ENCODE measurements at places on chromosomes 5 and 9. TPM values are rescaled to one million over a fixed set of nuclear protein-coding genes. Genes with fewer than 3 reads are reported as not detected.

TAF11L5 gene
- total RNA-seq: not detected

ANKRD34B gene
- total RNA-seq: 0.20 TPM

STPG3 gene
- not detected for total RNA-seq

ZNF474 gene
- 0.45 TPM for total RNA-seq

ELP1 gene
- 23.4 TPM for total RNA-seq

ARL14EPL gene
- total RNA-seq: not detected

NPR3 gene
- total RNA-seq: 0.50 TPM

IL33 gene
- total RNA-seq: not detected

PCDHGB2 gene
- total RNA-seq: 1.4 TPM

SPINK4 gene
- not detected for total RNA-seq

ITGA2 gene
- total RNA-seq: 35.9 TPM

PCDHA1 gene
- not detected for total RNA-seq

CAMK2A gene
- total RNA-seq: 1.6 TPM

TAF11L10 gene
- total RNA-seq: not detected

PCDHGA5 gene
- total RNA-seq: 0.29 TPM

- DNase-seq: no peak
These were observed 41.1 kb downstream of the PTPRD start for GRCh38 chr9:10571699-10572098.

DNA sequence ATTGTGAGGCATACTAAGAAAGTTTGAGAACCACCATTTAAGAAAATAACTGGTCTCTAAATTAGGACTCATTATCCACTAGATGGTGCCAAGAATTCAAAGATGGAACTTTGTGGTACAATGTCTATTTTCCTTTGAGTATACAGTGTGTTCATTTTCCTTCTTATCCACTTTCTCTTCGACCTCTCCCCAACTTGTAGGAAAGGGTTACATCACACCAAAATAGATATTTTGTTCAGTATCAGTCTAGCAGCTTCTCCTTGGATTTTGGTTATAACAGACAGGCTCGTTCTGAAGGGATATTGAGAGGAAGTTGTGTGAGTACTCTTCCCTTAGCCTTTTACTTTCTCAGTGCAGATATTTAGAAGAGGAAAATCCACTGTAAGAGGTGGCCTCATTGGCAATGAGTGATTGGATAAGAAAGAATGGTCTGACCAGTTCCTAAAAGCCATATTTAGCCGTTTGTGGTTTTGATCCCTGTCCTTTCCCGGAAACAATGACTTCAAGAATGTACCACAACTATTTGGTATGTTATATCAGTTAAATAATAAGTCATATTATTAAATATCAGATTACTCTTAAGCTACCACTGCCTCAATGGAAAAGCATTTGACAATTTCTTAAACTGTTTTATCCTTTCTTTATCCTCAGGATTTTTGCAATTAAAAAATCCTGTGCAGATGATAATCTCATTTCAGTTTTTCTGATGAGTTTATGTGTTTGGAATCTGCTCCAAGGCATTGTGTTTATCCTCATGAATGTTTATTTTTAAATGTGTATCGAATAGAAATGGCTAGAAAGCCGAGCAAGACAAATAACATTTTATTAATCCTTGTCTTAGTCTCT lies 69.0 kb upstream of the GRAMD2B start:
- DNase-seq: peak; percentile 99

GRCh38 chr9:114112778-114113584 lies 13.9 kb upstream of the KIF12 start:
- DNase-seq: peak; percentile 65

GRCh38 chr9:124279531-124280175 lies 21.9 kb downstream of the NEK6 start:
- DNase-seq: peak; percentile 47

GRCh38 chr9:129306318-129306973 lies 128.4 kb upstream of the IER5L start:
- DNase-seq: no peak

DNA sequence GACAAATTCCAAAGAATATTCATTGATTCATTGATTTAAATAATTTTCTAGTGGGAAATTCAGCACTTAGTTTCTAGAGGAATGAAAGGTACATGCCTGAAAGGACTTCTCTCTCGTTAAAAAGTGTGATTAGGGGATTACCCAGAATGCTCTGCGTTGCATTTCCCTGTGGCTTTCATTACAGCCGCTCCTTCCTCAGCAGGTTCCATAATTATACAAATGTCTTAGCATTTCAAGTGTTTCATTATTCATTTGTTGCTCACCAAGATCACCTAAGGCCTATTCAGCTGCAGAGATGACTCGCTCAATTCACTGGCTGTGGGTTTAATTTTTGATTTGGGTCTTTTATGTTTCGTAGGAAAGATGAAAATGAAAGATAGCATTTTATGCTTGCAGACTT lies 52.8 kb downstream of the SPATA31C2 start:
- peak; percentile 6 for DNase-seq

GRCh38 chr5:54644226-54644625 lies 126.7 kb downstream of the SNX18 start:
- peak; percentile 91 for DNase-seq

DNA sequence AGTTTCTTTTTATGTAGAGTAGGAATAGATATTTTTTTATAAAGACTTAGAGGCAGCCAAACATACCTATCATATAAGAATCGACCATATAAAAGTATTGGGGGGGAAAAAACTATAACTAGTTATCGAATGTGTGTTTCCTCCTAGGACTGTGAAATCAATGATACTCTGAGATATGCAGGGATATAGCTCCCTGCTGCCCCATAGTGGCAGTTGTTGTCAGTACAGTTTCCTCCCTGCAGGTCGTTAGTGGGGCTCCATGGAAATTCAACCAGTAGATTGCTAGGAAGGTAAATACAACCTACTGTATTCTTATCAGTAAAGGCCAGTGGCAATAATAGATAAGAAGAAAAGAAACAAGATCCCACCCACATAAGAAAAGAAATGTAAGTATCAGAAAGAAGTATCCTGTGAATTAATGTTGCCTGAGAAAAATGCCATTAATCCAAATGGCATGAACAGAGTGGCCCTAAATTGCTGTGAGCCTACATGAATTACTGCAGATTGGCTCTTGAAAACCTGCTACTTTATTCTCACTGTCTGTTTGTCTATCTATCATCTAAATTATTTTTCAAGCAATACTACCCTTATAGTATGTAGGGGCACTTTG lies 136.9 kb upstream of the FBN2 start:
- DNase-seq: peak; percentile 7

GRCh38 chr9:27866741-27867140 lies 293.5 kb upstream of the C9orf72 start:
- DNase-seq: no peak

GRCh38 chr9:23542438-23542837 lies 283.6 kb downstream of the ELAVL2 start:
- no peak for DNase-seq

- DNase-seq: peak; percentile 86
These were observed 12.3 kb upstream of the SPATA31D4 start for GRCh38 chr9:81915801-81916505.

GRCh38 chr5:141637123-141637766 lies 448 bp downstream of the RELL2 start:
- DNase-seq: no peak

- DNase-seq: no peak
These were observed 73.8 kb downstream of the HCN1 start for GRCh38 chr5:45622365-45622764.

- peak; percentile 25 for DNase-seq
These were observed 171.0 kb downstream of the ARRDC3 start for GRCh38 chr5:91211997-91212713.

DNA sequence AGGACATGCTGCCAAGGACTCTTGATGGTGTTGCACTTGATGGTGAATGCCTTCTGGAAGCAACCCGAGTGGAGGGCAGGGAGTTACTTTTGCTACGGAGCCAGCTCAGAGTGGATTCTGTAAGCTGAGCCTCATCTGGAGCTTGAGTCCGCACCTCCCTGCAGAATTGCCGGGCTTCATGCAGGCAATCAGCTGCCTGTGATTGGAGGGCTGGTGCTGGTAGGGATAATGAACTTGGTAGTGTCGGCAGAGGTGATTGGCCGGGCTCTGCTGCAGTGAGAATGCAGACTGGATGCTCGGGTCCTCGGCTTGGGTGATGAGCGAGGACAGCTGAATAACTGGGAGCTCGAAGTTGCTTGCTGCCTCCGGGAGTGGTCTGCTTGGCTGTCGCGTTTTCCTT lies 23.1 kb downstream of the SLC25A25 start:
- DNase-seq: peak; percentile 92

DNA sequence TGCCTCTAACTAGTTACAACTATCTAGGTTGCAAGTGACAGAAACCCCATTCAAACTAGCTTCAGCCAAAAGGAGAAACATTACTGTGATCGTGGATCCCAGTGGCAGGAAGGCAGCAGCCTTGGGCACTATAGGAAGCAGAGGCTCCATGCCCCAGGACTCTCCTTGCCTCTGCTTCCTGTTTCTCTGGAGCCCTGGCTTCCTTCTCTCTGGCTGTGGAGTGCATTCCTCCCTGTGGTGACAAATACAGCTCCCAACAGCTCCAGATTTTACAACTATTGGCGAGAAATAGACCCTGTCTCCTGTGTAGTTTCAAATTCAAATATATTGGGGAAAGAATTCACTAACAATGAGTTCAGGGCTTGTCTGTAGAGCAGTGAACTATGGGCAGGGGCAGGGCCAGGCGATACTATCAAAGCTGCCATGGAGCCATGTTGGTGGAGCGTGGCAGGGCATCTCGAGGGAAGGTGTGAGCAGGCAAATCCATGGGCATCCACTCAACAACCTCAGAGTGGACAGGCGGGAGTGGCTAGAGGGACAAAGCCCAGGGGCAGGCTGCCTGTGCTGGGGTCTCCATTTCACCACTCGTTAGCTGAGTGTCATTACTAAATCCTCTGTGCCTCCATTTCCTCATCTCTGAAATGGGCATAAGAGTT lies 189.5 kb downstream of the ERCC6L2 start:
- no peak for DNase-seq

DNA sequence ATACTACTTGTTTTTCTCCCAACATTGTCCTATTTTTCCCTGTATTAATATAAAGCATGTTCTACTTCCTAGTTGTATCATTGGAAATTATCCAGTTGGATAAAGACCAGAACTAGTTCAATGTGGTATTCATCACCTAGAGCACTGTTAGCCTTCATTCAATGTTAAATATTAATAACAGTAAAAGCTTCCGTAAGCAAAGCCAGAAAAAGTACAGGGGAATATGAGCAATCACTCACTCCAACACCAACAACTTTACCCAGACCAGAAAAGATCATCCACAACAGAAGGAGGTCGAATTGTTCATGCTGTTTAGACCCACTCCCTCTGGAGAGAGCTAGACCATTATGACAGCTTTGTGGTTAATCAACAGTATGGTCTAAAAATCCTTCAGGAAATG lies 728.4 kb downstream of the MAT2B start:
- DNase-seq: peak; percentile 83

GRCh38 chr9:131610231-131610761 lies 65.0 kb downstream of the PRRT1B start:
- peak; percentile 98 for DNase-seq

DNA sequence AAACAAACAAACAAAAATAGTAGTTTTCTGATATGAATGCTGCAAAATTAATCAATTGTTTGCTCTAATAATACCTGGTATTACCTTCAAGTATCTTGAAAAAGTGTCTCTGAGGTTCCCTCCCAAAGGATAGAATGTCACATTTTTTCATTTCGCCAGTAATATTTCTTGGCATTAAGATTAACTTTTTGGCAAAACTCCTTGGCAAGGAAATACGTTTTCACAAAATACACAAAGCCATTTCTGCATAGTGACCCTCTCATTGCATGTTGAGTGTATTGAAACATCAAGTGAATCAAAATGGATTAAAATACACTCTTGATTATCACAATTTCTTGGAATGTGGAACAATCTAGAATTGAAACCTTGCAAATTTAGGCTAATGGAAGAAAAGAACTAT lies 230.5 kb downstream of the ATPSCKMT start:
- no peak for DNase-seq

DNA sequence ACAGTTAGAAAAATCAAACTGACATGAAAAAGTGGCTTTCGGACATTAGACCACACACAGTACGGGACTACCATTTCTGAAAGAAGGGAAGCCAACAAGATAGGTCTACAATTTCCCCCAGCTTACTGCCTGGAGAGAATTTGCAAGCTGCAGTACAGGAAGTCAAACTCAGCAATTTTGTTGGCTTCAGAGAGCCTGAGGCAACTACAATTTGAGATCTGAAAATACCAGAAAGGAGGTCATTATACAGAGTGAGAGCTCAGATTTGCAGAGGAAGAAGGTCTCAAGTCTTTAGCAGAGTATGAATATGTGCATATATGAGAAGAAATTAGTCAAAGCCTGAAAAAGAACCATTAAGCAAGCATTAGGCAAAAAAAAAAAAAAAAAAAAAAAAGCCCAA lies 83.0 kb downstream of the OXCT1 start:
- no peak for DNase-seq

GRCh38 chr9:27189426-27189825 lies 80.4 kb downstream of the TEK start:
- no peak for DNase-seq

DNA sequence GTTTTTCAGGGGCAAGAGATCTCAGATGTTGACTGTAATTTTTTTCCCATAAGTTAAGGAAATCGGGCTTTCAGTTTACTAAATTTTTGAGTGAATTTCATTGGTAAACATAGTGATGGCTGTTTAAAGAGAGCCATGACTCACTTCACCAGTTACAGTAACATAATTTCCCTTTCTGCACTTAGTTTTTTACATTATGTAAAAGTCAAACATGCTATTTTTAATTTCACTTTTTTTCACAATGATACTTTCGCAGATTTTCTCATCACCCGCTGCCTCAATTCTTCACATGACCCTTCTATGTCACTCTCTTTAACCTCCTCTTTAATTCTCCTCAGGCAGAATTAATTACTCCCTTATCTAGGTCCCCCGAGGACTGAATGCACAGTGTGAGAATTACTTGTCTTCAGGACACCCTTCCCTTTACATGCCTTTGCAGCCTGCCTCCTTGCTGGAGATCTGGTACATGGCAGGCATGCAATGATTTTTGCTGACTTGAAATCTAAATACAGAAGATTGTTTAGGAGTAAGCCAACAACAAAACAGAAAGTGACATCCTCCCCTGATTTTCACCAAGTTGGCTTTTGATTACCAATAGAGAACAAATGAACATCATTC lies 217.5 kb upstream of the S1PR3 start:
- DNase-seq: peak; percentile 52

DNA sequence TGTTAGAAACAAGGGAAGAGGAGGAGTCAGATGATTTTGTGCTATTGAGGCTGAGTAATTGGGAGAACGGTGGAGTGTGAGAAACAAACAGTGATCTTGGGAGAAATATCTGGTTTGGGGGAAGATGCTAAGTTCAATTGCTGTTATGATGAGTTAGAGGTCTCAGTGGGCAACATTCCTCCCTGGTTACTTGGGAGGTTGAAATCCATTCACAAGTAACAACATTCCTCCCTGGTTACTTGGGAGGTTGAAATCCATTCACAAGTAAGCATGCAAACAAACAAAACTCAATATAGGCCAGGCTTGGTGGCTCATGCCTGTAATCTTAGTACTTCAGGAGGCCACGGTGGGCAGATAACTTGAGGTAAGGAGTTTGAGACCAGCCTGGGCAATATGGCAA lies 38.7 kb downstream of the AGXT2 start:
- no peak for DNase-seq

DNA sequence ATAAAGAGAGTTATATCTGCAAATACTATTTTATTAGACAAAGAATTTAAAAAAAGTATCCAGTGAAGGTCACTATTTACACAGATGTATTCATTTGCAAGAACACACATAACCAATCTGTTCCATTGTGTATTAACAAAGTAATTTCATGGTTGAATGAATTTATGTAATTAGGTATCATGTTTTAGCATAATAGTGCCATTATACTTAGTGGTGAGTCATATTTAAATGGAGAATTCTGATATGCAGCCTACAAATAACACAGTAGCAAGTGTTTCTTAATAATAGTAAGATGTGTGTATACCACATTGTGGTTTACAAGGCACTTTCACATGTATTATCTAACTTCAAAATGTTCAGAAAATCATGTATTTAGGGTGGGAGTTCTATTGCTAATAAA lies 1028.5 kb upstream of the ACO1 start:
- no peak for DNase-seq

Measured in astrocyte (in vitro differentiated cells and primary cell).